Posterior vena cava (tissue), 2 donors: ENCODE measurements at places on chromosomes 13 and 19. TPM values are rescaled to one million over a fixed set of nuclear protein-coding genes. Genes with fewer than 3 reads are reported as not detected.

- no peak for DNase-seq
Observed at GRCh38 chr13:58855283-58855682, 1223.7 kb downstream of the PCDH17 start.

DNA sequence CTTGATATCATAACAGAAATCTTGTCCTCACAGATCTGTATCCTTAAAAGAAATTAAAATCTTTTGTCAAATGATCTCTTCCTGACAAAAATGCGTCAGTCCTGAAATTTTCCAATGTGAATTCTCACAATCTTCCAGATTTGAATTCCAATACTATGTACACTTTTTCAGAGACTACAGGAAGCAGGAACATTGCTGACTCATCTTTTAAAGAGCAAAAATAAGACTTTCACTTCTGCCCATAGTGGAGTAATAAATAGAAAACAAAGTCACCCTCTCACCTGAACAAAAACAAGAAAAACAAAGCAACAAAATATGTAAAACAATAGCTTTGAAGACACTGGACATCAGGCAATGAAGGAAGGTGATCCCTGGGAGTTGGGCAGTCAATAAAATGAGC is 167.0 kb upstream of the IPO5 start:
- no peak for DNase-seq

GRCh38 chr19:8221161-8221560 is 12.0 kb downstream of the CERS4 start:
- DNase-seq, result no peak

DNA sequence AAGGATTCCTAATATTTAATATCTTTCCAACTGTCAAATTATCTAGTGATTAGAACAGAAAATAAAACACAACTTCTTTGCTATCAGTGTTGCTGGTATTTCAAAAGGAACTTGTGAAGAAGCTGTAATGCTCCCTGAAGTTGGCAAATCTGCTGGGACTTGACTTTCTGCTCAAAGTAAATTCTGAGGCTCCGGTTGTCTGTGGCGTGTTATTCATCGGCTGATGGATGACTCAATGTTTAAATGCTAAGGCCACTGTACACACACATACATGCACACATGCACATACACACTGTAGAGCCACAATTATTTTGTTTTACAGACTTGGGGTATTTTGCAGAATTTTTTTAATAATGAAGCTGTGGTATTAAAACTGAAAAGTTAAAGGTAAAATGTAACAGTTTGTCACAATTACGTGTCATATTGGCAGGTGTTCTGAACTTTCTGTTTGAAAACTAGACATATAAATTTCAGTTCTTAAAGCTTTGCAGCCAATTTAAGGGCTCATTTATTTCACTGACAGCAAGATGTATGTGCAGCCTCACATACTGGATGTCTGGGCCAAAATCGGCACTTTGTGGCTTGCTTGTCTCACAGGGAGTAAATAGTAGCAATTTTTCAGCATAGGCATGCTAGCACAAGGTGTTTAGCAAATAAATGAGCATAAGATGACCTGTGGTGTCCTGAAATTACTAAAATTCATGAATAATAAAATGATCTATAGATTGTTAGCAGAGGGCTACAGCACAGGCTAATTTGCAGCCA is 1691.7 kb upstream of the PCDH20 start:
- DNase-seq, result no peak

DNA sequence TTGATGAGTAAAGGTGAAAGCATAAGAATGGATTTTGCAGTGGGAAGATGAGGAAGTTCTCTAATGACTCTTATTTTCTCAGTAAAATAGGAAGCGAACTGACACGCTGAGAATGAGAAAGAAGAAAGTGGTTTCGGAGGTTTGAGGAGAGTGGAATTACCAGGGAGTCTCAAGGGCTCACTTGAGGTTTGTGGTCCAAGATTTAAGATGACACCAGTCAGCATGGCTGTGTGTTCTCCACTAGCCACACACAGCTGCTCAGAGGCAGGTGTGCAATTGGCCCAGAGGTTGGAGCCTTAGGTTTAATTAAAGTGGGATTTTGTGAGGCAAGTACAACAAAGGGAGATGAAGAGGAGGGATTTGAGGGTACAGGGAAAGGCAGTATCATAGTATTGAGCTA is 99.6 kb upstream of the NBEA start:
- no peak for DNase-seq

DNA sequence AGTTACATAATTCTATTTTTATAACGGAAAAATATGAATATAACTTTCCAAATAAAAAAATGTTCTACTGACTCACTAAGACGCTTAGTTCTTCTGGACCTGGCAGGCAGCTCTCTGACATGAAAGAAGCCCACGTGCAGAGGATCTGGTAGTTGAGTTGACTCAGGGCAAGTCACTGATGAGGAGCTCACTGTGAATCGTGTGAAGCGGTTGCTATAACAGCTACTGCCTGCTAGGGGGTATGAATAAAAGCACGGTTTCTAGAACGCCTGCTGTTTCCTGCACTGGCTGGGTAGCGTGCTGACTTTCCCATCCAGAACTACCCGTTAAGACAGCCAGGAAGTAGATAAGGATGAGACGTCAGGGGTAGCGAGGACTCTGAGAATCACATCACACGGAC is 54.7 kb upstream of the WASF3 start:
- DNase-seq, result no peak

DNA sequence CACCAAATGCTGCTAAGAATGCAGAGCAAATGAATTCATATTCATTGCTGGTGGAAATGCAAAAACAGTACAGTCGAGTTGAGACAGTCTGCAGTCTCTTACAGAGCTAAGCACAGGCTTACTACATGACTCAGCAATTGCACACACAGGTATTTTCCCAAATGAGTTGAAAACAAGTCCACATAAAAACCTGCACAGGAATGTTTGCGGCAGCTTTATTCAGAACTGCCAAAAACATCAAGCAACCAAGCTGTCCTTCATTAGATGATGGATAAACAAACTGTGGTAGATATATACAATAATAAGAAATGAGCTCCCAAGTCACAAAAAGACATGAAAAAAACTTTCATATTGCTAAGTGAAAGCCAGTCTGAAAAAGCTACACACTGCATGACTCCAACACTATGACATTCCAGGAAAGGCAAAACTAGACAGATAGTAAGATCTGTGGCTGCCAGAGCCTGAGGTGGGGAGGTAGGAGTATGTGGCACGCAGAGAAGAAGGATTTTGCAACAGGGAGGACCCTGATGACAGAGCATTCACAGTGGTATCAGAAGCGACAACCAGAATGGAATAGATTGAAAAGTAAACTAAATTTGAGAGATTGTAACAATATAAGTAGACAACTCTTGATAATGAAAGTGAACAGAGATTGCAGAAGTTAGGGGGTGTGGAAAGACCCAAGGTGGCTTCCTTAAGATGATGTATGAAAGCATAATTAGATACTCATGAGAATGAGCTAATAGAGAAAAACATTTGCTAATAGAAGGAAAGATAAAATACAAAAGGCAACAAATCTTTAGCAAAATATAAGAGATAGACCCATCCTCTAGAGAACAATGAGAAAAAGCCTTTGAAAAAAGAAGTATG is 52.7 kb downstream of the TSC22D1 start:
- no peak for DNase-seq

DNA sequence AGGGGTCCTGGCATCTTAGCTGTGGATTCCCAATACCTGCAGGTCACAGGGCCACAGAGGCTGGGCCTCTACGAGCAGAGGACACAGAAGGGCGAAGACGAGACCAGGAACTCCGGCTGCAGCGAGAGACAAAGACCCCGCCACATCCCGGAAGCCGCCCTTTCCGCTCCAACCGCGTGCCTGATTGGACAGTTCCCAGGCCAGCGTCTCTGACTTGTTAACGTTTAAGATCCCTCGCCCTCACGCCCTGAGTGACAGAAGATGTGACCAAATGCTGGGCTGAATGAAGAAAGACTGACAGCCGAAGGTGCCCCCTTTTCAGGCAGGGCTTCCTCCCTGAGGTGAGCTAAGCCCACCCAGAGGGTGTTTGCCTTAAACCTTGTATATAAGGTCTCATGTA is at the start of gene ZNF98:
ZNF98 (minus strand) TSS at position 136 of the 400 bp plus-strand sequence; CDS start at position 14, 122 bp downstream.
- no peak for DNase-seq

DNA sequence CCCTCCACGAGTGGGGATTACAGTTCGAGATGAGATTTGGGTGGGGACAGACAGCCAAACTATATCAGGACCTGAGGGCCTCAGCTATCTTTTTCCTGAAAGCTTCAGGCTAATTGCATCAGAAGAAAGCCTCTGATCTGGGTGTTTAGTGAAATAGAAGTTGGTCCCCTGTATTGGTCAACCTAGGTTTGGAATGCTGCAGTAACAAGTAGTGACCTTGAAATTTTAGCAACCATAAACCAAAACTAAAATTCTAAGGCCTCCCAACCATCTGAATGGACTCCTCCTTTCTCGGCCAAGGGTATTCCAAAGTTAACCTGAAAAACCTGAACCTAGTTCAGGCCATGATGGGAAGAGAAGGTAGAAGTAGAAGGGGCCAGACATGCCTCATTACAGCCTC is 34.9 kb upstream of the OR10H1 start:
- DNase-seq, result no peak

GRCh38 chr19:1811472-1811894 is 593 bp downstream of the ATP8B3 start:
- peak; percentile 88 for DNase-seq

- no peak for DNase-seq
Observed at GRCh38 chr19:17646441-17646840, 41.7 kb downstream of the UNC13A start.

The PSG11 gene
- total RNA-seq, result not detected

The ONECUT3 gene
- total RNA-seq, result not detected

The ZBTB45 gene
- total RNA-seq, result 11.8 TPM

The NCAN gene
- total RNA-seq, result not detected

The COL4A1 gene
- total RNA-seq, result 830 TPM

The PEG3 gene
- 11.6 TPM for total RNA-seq
